ENCODE measurements at places on chromosomes 11 and 22.

GRCh38 chr11:1927026-1927847 lies 7.7 kb downstream of the TNNT3 start:
- no peak for DNase-seq

DNA sequence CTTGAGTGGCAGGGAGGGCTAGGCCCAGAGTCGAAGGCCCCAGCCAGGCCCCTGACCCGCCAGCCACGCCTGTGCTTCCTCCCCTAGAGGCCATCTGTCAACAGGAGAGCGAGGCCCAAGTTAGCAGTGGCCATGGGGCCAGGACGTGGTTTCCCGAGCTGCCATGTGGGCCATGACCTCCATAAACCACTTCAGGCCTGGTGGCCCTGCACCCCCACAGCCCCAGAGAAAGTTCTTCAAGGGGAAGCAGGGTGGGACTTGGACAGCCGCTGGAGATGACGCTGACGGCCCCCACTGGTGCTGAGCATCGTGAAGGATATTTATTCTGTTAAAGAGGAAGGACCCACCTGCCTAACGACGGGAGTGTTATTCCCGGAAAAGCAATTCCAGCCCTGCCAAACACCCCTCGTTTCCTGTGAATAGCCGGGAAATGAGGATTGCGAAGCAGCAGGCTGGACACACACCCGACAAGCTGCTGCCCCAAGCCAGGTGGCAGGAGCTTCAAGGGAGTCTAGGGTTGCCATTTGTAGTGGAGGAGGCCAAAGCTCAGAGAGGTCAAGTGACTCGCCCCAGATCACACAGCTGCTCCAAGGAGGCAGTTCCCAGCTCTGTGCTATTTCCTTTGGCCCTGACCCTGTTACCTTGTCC lies 12.8 kb downstream of the PRR5 start:
- DNase-seq = no peak

DNA sequence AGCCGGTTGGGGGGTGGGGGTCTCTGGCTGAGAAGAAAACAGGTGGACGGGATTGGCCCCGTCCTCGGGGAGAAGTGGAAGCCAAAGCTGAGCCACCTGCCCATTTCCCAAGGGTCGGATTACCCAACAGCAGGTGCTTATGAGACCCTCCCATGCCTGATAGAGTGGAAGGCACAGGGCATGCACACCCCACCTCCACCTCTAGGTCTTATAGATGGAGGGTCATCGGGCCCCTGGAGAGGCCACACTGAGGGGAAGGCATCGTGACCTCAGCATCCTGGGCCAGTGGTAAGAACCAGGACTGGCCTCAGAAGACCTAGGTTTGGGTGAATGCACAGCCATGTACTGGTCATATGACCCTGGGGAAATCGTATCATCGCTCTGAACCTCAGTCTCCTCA lies 85.9 kb downstream of the BUD13 start:
- DNase-seq = no peak

DNA sequence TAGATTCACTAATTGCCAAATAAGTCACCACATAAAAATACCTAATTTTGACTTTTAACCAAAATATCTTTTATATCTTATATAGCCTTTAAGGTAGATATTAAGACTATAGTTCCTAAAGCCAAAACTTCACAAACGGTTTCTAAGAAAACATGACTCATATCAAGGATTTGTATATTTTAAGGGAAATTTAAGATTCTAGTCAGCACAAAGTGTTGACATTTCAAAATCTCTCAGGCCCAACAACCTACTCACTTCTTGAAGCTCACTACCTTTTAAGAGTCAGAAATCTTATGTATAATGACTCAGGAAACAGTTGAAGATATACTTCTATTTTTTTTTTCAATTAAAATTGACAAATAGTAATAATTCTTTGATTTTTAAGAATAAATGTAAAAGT lies 221.9 kb downstream of the SBF2 start:
- no peak for DNase-seq

DNA sequence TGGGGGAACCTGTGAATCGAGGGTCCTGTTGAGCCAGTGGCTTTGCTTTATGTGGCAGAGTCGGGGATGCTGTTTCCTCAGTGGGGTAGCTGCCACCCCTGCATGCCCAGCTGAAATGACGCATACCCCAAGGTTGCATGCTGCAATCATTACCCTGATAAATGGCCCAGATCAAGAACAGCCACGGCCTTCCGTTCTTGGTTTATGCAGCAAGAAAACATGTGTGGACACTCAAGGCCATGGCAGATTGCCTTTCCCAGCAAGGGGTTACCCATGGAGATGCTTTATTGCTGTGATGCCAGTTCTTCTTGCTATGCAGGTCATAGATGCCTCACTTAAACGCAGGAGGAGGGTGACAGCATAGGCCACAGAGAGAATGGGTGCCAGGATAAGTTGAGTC lies 14.3 kb upstream of the SREBF2 start:
- DNase-seq = no peak

- no peak for DNase-seq
Observed at GRCh38 chr22:39237318-39238100, 7.3 kb downstream of the PDGFB start.

GRCh38 chr11:22884217-22884616 lies 23.9 kb upstream of the CCDC179 start:
- no peak for DNase-seq

- DNase-seq = no peak
Observed at GRCh38 chr11:77619576-77620198, 17.9 kb downstream of the CLNS1A start.

GRCh38 chr11:27934830-27935145 lies 173.2 kb downstream of the KIF18A start:
- DNase-seq = no peak

DNA sequence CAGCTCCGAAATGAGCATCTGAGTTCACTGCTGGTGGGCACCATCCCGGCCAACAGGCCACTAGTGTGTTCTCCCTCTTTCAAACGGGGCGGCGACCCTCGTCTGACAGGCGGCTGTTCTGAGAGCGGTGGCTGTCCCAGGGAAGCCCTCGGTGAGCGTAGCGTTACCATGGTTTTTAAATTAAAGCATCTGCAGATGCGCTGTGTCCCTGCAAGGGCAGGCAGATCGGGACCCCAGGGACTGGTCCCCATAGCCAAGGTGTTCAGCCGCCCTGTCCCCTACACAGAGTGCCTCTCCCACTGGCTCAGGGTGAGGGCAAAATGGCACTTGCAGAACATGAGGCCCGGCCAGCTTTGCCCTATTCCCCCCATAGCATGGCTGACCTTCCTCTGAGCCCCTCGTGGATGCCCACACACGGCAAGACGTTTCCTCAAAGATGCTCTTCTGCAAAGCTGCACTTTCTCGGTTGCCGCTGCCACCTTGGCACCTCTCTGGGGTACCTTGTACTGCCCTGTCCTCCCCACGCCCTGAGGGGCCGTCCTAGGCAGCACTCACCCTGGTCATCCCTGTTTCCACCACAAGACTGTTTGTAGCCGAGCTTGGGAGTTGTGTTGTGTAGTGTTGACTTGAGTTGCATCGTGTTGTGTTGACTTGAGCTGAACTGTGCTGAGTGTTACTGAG lies 51.9 kb upstream of the KCNQ1OT1 start:
- DNase-seq = no peak

DNA sequence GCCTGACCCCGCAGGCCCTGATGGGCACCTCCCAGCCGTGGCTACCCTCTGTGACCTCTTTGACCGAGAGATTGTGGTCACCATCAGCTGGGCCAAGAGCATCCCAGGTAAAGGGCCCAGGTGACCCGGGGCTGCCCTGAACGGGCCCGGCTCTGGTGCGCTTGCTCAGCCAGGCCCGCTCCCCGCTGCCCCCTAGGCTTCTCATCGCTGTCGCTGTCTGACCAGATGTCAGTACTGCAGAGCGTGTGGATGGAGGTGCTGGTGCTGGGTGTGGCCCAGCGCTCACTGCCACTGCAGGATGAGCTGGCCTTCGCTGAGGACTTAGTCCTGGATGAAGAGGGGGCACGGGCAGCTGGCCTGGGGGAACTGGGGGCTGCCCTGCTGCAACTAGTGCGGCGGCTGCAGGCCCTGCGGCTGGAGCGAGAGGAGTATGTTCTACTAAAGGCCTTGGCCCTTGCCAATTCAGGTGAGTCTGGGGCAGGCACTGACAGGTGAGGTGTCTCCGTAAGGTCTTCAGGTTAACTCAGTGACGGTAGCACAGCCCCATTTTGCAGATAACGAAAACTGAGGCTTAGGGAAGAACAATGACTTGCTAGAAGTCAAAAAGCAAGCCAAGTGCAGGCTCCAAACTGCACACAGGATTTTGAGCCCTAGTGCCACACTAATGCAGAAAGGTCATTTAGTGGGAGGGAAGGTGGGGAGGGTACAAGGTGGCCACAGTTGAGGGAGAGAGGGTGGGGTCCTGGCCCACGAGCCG lies 2.4 kb downstream of the TRMT112 start:
- DNase-seq = no peak

DNA sequence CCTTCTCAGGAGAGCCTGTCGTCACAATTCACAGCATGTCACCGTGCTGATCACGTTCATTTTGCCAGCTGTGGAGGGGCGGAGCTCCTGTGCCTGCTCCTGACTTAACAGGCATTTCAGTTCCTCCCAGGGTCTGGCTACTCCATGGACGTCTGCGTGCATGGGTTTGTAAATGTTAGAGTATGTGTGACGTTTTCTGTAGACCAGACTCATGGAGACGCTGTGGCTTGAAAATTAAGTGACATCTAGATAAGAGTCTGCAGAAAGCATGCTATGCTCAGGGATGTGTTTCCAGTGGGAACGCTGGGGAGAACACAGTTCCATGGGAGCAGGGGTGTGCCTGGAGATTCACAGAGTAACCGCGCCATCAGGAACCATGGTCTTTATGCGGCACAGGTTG lies 804.0 kb downstream of the TBC1D22A start:
- DNase-seq = no peak

- DNase-seq = no peak
Observed at GRCh38 chr11:75475767-75476650, 43.0 kb upstream of the KLHL35 start.
